ENCODE measurements at places on chromosomes 2 and 18.

GRCh38 chr18:9867071-9867594, 18.6 kb upstream of the TXNDC2 start:
- no peak for DNase-seq

GRCh38 chr2:107068069-107068916, 182.3 kb upstream of the ST6GAL2 start:
- no peak for DNase-seq

DNA sequence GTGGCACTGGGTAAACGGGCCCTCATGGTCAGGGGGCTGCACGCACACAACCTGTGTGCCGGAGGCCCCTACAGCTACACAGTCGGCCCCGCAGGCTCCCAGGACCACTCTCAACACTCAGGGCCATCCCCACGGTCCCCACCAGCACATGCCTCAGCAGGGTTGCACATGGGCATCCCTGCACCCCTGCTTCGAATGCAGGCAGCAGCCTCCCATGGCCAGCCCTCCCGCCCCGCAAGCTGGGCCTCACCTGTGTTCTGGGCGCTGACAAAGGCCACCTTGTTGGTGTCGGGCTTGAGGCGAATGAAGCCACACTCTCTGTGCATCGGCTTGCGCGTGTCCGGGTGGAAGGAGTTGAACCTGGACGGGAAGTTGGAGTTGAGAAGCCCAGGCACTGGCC, 34.2 kb downstream of the THAP4 start:
- DNase-seq: no peak

DNA sequence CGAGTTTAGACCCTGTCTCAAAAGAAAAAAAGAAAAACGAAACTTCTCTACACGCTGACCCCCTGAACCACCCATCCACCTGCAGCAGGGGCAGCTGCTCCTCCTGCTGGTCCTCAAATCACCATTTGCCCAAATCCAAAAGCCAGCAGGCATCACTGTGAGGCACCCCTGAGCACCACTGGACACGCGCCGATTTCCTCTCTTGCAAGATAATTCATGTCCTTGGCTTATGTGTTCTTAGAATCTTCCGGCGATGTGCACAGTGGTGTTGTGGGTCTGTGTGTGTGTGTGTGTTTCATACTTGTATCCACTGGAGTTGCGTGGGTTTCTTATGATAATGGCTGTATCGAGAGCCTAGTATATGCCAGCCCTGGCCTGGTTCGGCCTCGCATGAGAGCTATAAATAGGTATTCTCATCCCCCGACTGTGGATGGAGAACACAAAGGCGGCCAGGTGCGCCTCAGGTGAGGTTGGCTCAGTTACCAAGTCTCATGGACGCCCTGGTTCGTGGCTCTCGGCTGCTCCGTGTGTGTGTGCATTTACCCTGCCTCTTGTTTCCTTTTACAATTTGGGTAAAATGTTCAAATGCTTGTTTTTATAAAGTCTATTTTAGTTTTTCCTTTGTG, 235.5 kb downstream of the HDAC4 start:
- DNase-seq: no peak

DNA sequence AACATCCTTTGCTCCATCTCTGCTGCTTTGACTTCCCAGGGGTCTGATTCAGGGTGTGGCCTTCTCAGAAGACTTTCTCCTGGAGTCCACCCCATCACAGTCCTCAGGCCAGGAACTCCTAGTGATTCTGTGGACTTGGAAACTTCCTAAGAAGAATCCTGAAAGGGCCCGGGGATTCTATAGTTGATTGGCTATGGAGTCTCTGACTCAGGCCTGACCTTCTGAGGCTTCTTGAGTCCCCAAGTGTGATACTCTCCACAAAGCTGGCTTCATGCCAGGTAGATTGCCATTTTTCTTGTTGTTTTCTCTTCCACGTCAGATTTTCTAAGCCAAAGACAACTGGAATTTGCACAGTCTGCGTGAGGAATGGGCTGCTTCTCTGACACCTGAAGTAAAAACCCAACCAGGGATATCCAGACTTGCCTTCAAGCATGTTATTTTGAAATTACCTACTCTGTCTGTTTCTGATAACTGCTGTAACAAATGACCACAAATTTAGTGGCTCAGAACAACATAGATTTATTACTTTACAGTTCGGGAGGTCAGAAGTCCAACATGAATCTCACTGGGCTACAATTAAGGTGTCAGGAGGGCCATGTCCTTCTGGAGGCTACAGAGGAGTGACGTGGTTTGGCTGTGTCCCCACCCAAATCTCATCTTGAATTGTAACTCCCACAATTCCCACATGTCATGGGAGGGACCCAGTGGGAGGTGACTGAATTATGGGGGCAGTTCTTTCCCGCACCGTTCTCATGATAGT, 69.3 kb downstream of the ALPK2 start:
- DNase-seq: no peak

DNA sequence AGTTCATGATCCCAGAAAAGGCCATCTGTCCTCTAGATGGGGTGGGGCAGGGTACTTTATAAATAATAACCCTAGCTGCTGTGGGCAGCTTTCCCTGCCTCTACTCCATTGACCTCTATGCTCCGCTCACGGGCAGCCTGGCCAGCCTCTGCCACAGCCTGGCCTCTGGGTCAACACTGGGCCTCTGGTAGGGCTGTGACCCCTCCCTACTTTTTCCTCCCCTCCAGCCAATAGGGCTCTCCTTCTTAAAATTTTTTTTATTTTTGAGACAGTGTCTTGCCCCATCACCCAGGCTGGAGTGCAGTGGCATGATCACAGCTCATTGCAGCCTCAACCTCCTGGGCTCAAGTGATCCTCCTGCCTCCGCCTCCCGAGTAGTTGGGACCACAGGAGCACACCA, 4.1 kb upstream of the GAREM2 start:
- DNase-seq: no peak
